ENCODE measurements at places on chromosomes 16 and 17.

DNA sequence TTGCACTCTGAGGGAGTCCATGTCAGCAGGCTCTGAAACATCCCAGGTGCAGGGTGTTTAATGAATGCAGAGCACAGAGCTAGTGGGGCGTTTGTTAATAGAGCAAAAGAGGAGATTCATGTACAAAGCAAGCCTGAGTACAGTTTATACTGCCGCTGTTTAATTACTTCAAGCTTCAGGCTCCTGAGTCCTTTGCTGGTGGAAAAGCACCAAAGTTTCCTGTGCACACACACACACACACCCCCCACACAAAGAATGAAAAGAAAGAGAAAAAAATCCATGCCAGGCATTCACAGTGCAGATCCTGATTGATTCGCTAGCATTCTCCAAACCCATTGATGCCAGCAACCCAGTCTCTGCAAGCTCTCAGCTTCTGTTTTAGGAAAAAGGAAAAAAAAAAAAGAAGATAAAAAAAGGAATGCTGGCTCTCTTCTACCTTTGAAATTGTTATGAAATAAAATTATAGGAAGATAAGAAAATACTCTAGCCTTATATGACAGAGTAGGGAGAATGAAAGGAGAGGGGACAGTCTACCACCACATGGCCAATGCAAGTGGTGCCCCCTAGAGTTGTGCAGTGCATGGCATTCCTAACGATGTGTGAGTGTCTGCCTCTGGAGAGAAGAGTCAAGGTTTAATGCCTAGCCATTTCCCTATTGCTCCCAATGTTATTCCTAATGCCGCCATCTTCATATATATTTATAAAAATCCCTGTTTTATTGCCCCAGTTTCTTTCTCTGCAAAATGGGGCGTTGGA is 216.5 kb downstream of the TMEM114 start:
- no peak for DNase-seq

- DNase-seq: no peak
These were observed 712 bp downstream of the TMEM256 start for GRCh38 chr17:7403043-7403726.

DNA sequence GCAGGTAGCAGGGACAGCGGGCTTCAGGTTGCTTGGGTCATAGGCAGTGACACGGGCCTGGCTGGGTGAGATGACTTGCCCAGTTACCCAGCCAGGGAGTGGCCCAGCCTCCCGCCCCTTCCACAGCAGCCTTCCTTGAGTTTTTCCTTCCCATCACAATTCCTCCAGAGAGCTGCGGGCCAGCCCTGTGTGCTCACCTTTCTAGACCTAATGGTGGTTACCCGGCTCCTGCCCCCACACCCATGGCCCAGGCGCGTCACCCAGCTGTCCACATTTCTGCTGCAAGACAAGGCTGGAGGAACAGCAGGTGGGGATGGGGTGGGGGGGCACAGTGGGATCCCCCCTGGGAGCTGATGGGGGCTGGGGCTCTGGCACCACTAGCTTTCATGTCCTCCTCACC is 203.2 kb downstream of the NTN1 start:
- DNase-seq: no peak

- DNase-seq: no peak
These were observed 405.5 kb downstream of the CPPED1 start for GRCh38 chr16:12398029-12398682.

DNA sequence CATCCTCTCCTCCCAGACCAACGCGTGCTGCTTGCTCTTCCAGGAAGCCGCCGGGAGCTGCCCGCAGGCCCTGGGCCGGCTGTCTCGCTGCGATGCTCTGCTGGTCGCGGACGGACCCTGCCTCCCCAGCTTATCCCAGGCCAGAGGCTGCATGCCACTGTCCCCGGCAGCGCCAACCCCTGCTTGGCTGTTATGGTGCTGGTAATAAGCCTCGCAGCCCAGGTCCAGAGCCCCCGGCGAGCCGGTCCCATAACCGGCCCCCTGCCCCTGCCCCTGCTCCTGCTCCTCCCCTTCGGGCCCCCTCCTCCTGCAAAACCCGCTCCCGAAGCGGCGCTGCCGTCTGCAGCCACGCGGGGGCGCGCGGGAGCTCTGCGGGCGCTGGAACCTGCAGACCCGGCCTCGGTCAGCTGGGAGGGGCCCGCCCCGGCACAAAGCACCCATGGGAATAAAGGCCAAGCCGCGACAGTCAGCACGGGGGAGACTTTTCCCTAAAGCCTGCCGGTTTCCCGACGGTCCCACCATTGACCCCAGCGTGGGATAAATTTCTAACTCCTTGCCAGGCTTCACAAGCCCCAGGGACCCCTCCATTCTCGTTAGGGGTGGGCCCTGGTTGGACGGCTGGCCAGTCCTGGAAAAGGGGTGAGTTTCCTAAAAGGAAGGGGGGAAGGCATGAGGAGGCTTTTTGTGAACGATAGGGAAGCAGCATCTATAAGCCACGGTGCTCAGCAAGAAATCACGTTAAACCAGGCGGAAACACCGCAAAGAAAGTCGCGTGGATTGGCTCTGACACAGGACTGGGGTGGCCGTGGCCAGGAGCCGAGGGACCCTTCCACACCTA is 11.2 kb downstream of the ENPP7 start:
- DNase-seq: peak; percentile 43

- no peak for DNase-seq
These were observed 10.4 kb downstream of the SLC25A10 start for GRCh38 chr17:81722184-81723120.

DNA sequence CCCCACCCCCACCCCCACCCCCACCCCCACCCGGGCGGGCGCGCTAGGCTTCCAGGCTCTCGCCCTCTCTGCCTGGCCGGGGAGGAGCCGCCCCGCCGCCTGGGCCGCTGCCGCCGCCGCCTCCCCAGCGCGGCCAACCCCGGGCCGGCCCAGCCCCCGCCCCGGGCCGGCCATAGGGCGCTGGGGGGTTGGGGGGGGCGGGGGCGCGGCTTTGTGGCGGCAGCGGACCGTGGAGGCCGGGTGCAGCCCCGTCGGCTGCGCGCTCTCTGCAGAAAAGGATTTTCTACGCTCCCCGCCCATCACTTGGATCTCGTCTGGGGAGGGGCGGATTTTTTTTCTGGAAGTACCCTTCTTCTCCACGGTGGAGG is 230.9 kb downstream of the MRTFB start:
- peak; percentile 81 for DNase-seq

DNA sequence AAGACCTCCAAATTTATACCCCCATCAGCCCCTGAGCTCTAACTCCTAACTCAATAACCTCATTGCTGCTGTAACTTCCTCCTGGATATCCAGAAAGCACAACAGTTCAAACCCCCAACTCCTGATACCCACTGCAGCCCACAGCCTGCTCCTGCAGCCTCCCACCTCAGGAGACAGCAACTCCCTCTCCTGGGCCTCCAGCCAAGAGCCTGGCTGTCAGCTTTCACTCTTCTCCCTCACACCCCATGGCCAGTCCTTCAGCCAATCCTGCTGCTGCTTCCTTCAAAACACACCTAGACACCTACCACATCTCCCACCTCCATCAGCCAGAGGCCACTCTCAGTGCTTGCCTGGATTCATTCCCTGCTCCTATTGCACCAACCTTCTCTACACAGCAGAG is 5.4 kb downstream of the GINS2 start:
- no peak for DNase-seq

GRCh38 chr16:83515395-83515794 is 292.4 kb upstream of the HSBP1 start:
- DNase-seq: no peak

GRCh38 chr17:1134634-1135324 is 45.0 kb downstream of the ABR start:
- no peak for DNase-seq

- DNase-seq: no peak
These were observed 96.7 kb downstream of the GNAO1 start for GRCh38 chr16:56288019-56288418.

GRCh38 chr16:14523632-14524031 is 106.4 kb downstream of the PARN start:
- no peak for DNase-seq

DNA sequence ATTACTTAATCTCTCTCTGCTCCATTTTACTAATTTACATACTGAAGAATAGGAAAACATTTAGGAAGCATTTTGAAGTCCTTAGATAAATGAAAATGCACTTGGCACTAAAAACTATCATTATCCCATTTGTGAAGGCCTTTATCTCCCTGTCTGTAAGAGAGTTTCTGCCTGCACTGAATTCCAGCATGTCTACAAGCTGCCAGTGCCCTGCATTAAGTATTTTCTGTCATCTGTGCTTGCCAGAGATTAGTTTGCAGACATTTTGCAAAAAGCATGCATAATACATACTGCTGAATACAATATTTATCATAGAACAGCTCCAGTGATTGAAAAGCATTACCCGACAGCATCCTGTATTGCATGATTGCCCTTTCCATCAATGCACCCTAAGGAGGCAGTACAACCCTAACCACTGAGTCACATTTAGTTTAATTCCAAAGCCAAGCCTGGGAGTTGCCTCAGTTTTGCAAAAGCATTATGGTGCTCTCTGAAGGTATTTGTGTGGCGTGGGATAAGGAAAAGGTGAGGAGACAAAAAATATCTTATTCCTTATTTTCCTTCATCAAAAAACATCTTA is 280.2 kb upstream of the TOM1L1 start:
- no peak for DNase-seq

GRCh38 chr17:22484826-22485225 is 792.5 kb downstream of the KCNJ18 start:
- DNase-seq: no peak

- DNase-seq: no peak
These were observed 355.4 kb upstream of the RBFOX1 start for GRCh38 chr16:6977291-6977690.

- no peak for DNase-seq
These were observed 103.5 kb upstream of the TNRC6C start for GRCh38 chr17:77854759-77855745.

- peak; percentile 73 for DNase-seq
These were observed 7.7 kb downstream of the ST6GALNAC1 start for GRCh38 chr17:76635659-76636360.

GRCh38 chr17:4950075-4950745 is 709 bp upstream of the ENO3 start:
- DNase-seq: no peak

DNA sequence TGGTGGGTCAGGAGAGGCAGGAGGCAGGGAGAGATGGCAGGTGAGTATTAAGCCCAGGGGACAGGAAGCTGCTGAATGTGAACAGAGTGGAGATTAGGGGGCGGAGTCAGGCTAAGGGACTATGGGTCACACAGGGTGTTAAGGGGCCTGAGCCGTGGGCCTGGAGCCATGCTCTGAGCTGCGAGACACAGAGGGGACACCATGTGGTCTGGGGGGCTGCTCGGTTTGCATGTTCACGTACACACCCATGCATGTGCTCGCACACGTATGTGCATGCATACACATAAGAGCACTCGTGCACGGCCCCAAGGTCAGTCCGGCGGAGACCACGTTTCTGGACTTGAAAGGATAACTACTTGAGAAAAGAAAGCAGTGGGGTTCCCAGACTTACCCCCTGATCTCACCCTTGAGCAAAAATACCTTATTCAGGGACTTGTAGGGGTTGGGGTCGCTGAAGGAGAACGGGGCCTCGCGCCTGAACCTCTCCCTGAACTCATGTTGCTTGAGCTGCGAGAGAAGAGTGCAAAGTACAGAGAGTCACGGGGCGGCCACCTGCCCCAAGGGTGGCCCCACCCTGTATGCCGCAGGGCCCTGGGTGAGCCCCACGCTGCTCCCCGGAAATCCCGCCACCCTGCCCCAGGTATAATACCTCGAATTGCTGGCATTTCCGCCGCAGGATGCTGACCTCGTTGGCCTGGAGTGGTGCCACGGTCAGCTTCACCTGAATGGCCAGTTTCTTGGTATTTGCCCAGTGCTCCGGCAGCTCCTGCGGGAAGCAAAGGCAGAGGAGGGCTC is 50.8 kb downstream of the DNAH17 start:
- no peak for DNase-seq

DNA sequence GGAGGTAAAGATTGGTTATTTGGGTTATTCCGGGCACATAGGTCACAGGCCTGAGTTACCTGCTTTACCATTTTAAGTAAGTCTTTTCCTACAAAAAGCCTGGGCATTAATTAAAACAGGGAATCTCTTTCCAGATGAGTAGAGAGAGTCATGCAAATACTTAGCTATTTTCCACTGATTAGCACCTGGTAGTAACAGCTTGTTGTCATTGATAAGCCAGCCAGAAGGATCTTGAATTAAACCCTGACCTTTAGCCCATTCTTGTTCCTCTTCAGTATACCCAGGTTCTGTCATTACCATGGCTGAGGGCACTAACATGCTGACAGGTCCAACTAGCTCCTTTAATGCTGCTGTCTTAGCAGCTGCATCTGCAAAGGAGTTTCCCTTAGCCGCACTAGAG is 44.4 kb upstream of the ARL4D start:
- no peak for DNase-seq

- DNase-seq: no peak
These were observed 82.2 kb downstream of the MRM3 start for GRCh38 chr17:864315-864714.

DNA sequence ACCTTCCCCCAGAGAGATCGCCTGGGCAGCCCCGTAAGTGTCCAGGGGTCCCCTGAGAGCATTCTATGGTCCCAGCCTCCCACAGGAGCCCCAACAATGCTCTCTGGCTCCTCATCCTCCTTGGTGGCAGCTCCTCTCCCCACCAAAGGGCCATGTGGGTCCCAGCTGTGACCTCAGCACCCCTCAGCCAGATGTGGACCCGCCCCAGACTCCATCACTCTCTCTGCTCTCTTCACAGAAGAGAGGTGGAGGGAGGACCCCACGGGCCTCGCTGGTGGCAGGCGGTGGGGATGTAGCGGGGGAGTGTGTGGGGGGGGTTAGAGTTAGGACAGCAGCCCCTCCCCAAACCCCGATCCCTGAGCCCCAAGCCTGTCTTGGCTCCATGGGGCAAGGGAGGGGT is 41.0 kb downstream of the SOCS3 start:
- no peak for DNase-seq

DNA sequence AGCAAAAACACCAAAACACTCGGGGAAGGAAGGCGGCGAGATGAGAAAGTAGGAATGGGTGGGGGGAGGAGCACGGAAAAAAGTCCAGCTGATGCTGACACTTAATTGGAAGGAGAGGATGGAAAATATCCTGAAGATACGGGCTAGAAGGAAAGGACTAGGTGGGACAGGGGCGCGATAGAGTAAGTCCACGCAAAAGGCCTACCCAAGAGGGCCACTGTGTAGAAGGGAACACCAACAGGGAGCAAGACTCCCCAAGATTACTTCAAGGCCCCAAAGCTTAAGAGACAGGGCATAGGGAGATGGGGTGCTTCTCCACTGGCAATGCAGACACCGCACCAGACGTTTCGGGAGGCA is 736 bp downstream of the APPBP2 start:
- DNase-seq: no peak

- DNase-seq: no peak
These were observed 5.5 kb downstream of the PCGF2 start for GRCh38 chr17:38742411-38743308.

DNA sequence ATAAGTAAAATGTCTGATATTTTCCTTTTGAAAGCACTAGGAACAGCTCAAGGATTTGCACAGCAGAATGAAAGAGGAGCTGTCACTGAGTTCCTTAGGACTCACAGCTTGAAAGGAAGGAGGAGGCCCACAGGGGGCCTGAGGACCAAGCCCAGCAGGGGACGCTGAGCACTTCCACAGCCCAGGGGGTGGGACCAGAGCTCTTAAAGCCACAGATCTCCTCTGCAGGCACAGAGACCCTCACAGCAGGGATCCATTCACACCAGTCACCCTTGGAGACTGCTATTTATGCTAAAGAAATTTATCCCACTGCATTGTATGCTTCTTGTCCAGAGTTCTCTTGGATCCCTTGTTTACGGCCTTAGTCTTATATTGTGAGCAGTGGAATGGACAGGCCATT is 253.3 kb downstream of the STX8 start:
- no peak for DNase-seq
